ENCODE measurements at places on chromosomes 12 and 14.

GRCh38 chr12:79933532-79934264 is 1.2 kb downstream of the PPP1R12A start:
- DNase-seq = peak; percentile 63

DNA sequence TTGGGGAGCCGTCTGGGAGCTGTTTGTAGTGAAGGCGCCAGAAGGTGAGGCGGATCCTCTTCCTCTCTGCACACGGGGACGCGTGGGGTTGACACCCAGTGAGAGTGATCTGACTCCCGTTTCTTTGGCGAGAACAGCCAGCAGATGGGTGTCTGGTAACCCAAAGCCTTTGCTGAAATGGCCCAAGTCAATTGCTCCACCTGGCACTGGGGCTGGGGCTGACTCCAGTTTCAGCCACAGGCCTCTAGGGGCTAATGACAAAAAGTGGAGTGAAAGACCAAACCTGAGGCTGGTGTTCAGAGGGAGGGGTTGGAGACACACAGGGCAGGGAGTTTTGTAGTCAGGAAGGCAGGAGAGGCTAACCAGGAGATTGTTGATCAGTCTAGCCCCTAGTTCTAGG is 87.0 kb downstream of the FRMD6 start:
- no peak for DNase-seq

DNA sequence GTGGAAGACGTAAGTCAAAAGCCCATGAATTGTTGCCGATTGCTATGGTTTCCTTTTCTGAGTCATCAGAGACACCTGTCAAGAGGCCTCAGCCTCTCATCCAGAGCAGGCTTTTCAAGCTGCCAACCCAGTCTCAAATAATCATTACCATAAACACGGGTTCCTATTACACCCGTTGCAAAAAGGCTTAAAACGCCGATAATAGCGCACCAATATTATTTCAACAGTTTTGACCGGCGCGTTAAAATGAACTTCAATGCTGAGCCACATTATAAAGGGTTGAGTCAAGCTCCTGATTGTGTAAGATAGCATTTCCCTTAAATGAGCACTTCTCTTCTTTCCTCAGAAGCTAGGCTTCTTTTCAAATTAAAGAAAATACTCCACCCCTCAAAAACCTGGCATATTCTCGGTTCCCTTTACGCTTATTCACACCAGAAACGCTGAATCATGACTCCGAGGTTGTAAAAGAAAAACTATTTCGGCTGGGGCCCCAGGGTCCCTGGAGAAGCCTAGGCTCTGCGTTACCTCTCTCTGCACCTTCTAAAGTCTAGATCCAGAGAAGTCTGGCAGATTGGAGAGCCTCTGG is 1.4 kb downstream of the TMTC1 start:
- DNase-seq = no peak

DNA sequence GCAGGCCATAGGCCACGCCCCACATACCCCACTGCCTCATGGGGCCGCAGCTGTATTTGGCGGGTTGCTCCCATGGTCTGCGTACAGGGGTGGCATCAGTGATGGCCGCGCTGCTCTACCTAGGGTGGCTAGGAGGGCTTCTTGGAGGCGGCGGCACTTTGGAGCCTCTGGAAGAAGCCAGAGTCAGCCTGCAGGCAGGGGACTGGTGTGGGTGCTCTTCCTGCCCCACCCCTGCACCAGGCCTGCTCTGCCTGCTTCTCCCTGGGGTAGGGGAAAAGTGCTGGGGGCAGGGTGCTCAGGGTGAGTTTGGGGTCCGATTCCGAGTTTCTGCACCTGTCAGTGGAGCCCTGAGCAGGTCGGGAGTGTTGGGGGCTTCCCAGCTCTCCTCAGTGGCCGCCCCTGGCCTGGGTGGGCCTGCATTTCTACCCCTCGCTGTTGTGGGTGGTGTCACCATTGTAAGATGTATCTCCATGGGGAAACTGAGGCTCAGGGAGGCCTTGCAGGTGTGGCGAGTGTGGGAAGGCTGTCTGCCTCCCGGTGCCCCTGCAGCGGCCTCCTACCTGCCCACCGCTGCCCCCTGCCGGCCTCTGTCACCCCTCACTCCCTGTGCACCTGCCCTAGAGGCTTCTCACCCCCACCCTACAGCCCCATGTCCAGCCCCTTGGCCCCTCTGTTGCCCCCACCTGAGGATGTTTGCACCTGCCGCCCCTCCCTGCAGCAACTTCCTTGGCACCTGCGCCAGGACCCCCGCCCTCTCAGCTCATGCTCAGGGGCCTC is 5.5 kb downstream of the CEP170B start:
- no peak for DNase-seq

- peak; percentile 90 for DNase-seq
Measured at GRCh38 chr14:49999146-49999761, 106.4 kb downstream of the ARF6 start.

GRCh38 chr12:4375449-4375848 is 4.1 kb downstream of the FGF23 start:
- no peak for DNase-seq

- DNase-seq = no peak
Measured at GRCh38 chr12:42094277-42094676, 50.4 kb downstream of the GXYLT1 start.

DNA sequence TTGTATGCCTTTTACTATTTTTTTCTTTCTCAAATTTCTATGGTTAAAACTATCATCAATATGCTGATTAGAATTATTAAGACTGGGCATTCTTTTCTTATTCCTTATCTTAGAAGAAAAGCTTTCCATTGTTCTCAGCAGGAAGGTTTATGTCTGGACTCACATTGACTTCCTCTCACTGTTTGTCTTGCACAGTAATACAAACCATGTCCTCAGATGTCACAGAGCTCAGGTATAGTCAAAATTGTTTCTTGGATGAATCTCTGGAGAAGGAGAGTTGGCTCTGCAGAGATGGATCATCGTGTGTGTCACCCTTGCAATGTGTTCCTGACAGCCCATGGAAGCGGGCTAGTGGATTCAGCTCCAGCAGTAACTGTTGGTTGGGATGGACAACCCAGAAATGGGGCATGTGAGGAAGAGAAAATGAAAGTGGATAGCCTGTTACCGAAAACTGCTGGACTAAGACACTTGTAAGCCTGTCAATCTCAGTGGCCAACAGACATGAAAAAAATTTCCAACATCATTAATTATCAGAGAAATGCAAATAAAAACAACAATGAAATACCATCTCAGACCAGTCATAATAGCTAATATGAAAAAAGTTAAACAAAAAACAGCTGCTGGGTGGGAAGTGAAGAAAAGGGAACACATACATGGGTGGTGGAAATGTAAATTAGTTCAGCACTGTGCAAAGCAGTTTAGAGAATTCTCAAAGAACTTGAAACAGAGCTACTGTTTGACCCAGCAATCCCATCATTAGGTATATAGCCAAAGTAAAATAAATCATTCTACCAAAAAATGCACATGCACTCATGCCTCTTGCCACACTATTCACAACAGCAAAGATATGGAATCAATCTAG is 967.8 kb downstream of the TMEM121 start:
- no peak for DNase-seq

- no peak for DNase-seq
Measured at GRCh38 chr12:21987755-21988154, 46.5 kb upstream of the ABCC9 start.

DNA sequence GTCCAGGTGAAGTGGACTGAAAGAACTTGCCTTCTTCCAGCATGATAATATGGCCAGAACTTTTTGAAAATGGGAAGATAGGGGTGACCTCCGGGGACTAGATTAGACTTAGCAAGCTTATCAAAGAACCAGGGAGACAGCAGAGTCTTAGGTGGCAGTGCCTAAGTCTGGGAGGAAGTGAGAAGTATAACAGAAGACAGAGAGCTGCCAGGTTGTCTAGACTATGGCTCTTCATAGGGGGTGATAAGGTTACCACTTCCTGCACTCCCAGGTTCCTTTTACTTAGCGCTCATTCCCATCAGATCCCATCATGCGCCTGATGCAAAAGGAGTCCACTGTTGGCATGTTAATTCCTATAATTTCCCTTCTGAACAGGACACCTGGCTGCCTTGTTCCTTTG is 69.9 kb downstream of the PLXNC1 start:
- no peak for DNase-seq

GRCh38 chr14:101000711-101001250 is 97.3 kb upstream of the RTL1 start:
- DNase-seq = no peak

DNA sequence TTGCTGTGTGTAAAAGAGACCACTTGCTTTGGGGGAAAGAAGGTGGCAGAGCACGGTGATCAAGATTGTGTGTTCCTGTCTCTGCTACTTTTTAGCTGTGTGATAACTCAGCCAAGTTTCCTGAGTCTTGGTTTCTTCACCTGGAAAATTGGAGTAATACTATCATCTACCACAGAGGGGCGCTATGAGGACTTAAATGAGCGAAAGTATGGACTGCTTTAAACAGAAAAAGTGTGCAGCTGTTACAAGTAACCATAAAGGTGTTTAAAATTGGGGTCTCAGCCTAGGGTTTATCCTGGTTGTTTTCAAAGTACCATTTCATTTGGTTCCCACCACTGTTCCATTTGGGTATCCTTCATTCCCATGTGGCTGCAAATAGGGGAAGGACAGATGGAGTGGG is 65.9 kb upstream of the WSCD2 start:
- peak; percentile 1 for DNase-seq

GRCh38 chr12:4483885-4484823 is 38.5 kb upstream of the FGF6 start:
- DNase-seq = no peak

DNA sequence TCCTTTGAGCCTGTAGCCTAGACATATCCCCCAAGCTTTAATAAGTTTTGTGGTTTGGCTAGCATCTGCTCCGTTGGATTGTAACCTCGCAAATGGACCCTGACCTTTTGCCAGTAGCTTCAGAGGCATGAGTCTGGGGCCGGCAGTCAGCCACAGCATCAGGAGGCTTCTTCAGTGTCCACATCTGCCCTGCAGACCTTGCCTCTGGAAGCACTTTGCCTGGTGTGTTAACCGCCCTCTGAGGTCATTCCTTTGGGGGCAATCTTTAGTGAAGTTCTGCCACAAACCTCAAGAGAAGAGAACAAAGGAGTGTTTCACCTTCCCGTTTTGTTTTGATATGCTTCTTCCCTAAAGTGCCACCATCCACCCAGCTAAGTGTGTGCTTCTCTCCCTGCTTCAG is 71.4 kb downstream of the GNS start:
- DNase-seq = no peak

DNA sequence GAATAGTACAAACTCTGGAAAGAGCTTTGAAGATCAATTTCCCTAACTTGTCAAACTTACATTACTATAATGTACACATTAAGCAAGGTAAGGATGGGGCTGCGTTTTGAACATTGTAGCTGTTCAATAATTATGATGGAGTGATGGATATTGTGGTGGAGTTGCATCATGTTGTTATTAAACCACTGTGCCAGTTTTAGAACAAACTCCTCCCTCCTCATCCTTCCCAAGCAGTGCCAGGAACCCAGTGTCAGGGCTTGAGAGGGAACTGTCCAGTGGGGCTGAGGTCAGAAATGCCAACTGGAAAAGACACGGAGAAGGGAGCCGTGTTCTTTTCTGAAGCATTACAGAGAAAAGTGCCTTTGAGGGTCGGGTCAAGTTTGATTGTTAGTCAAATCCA is 31.9 kb upstream of the PAPOLA start:
- DNase-seq = no peak

DNA sequence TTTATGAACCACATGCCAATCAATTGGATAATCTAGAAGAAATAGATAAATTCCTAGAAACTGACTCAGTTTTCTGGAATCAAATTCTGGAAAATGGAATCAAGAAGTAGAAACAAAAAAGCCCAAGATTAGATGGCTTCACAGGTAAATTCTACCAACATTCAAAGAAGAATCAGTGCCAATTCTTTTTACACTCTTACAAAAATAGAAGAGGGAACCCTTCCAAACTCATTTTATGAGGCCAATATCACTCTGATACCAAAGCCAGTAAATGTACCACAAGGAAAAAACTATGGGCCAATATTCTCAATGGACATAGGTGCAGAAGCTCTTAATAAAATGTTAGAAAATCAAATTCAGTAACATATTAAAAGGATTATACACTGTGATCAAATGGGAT is 35.7 kb upstream of the MYRFL start:
- DNase-seq = no peak

GRCh38 chr12:95322326-95322725 is 104.7 kb downstream of the VEZT start:
- DNase-seq = no peak

GRCh38 chr14:31229638-31230572 is 22.3 kb upstream of the HECTD1 start:
- peak; percentile 86 for DNase-seq

GRCh38 chr12:115646210-115646609 is 631.3 kb downstream of the MED13L start:
- DNase-seq = no peak

GRCh38 chr14:63345826-63346225 is 27.1 kb upstream of the GPHB5 start:
- DNase-seq = no peak

- no peak for DNase-seq
Measured at GRCh38 chr12:56154246-56154771, 1.9 kb downstream of the MYL6B start.

DNA sequence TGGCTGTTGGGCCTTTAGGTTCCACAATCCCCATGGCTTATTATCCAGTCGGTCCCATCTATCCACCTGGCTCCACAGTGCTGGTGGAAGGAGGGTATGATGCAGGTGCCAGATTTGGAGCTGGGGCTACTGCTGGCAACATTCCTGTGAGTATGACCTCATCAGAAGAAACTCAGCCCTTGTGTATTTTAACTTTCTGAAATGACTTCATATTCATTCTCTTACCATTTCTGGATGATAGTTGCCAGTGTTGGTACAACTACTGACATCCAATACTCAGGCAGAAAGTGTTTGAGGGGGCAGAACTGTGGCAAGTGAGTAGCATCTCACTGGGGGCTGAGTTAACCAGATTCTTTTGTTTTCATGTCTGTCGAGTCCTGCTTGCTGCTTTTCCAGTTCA is 2.3 kb downstream of the DAZAP2 start:
- no peak for DNase-seq

- DNase-seq = no peak
Measured at GRCh38 chr14:21251215-21251614, 18.0 kb downstream of the HNRNPC start.

DNA sequence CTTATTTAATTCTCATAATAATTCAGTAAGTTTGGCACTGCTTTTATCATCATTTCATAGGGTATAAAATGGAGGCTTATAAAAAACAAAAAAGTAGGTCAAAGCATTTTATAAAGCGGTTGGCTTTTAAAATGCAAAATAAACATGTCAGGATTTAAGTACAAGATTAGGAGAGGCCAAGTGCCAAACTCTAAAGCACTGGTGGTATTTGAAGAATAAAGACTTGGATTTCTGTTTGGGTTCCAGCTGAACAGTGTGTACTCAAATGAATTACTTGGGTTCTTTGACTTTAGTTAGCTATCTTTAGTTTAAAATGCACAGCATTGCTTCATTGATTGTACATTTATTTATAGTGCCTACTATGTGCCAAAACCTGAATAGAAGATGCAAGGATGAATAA is 966.6 kb upstream of the SEL1L start:
- no peak for DNase-seq
